ENCODE measurements at places on chromosomes 3 and 15.

DNA sequence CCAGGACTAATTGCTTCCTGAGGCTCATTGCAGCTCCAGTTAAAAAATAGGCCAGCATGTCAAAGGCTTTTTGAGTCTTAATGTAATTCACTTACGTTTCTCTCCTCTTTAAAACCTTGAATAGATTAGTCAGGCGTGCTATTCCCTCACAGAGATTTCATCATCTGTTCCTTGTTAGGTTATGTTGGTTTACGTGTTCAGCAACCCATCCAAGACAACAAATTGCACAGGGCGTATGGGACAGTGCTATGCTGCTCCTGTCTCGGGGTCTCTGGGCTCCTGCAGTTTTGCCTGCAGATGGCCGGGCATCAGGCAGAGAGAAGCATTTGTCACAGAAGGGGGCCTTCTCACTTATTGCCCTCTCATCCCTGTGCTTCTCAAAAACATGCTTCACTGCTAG, 117.1 kb downstream of the CHDH start:
- DNase-seq: no peak

DNA sequence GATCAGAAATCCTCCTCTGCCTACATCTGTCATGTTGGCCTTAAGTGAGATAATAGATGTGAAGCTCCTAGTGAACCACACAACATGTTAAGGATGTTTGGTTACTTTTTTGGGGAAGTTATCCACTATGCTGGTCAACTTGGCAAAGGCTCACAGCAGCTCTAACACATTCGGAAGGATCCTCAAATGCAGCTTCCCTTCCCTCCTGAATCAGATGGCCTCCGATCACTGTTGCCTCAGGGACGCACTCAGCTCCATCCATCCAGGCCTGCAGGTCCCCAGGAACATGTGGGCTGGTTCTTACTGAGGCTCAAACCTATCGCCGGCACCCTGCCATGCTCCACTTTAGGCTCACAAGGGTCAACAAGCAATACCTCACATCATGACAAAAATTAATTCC, 67.9 kb downstream of the CORO2B start:
- DNase-seq: no peak

- DNase-seq: no peak
Measured at GRCh38 chr3:187971629-187972028, 182.3 kb upstream of the LPP start.

DNA sequence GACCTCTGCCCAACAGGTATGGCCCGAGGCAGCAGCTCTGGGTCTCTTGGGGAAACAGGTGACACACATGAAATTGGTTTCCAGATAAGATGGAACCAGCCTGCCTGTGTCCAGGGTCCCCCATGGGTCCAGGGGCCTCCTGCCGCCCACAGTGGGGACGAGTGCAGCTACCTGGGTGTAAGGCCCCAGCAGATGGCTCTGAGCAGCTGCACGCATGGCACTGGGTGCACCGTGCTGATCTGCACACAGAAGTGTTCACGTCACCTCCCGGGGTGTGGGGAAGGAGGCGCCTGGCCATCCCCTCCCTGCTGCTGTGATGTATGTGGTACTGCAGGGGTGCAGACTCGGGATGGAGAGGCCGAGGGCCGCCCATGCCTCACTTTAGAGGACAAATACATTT, 63.6 kb downstream of the NIPA2 start:
- no peak for DNase-seq

GRCh38 chr3:172040078-172040980, 951 bp downstream of the FNDC3B start:
- no peak for DNase-seq

GRCh38 chr3:33941804-33942203, 143.4 kb downstream of the PDCD6IP start:
- no peak for DNase-seq

GRCh38 chr3:160885791-160886286, 129.8 kb downstream of the PPM1L start:
- DNase-seq: no peak

DNA sequence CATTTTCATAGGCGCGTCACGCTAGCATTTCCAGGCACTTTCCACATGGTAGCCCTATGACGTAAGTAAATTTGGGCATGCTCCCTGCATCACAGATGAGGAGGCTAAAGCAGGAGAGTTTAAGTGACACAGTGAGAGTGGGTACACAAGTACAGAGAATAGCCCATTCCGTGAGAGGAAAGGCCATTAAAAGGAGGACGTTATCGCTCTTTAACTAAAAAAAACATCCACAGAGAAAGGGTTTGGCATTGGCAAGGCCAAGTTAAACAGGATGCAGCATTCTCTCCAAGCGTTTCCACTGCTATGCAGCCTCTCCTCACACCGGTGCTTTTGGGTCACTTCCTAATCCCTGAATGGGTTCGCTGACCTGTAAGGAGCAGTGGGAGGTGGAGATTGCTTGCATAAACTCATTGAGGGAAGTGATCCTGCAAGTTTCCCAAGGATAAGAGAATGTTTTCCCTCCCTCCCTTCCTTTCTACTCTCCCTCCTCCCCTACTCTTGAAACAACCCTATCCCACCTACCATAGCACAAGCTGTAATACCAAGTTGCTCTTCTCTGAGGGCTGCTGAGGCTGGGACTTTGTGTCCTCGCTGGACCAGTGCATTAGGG, 147.7 kb downstream of the VGLL4 start:
- DNase-seq: no peak

- no peak for DNase-seq
Measured at GRCh38 chr3:5499404-5499803, 311.9 kb downstream of the EDEM1 start.

GRCh38 chr15:40793216-40793989, 13.5 kb upstream of the ZFYVE19 start:
- DNase-seq: no peak

DNA sequence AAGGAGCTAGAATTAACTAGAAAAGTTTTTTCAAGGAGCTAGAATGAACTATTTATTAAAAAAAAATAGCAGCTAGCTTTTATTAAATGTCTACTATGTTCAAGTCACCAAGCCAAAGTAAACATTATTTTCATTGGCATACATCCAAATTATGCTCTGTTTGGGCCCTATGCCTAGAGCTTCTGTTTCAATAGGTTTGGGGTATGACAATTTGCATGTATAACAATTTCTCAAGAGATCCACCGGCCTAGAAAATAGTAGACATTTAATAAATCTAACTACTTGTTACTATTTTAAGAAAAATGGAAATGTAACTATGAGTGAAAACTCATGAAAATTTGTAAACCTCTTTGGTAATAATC, 8.0 kb downstream of the GABRR3 start:
- DNase-seq: no peak

- no peak for DNase-seq
Measured at GRCh38 chr3:100228247-100228646, 32.5 kb upstream of the TBC1D23 start.

DNA sequence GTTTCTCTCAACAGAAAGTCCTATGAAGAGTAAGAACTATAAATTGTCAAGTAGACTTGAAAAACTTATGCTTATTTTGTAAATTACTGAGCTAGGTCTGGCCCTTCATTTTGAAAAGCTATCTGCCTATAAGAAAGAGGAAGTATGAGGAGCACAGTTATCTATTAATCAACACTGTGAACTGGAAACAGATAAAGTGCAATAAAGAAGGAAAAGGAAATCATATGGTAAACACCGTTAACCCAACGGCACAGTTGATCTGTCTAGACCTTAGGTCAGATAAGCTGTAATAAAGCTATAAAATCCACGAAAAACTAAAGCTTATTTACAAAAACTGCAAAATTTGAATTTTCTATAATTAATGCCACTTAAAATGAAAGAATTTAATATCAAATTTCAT, 242.5 kb downstream of the ZBTB20 start:
- DNase-seq: no peak

DNA sequence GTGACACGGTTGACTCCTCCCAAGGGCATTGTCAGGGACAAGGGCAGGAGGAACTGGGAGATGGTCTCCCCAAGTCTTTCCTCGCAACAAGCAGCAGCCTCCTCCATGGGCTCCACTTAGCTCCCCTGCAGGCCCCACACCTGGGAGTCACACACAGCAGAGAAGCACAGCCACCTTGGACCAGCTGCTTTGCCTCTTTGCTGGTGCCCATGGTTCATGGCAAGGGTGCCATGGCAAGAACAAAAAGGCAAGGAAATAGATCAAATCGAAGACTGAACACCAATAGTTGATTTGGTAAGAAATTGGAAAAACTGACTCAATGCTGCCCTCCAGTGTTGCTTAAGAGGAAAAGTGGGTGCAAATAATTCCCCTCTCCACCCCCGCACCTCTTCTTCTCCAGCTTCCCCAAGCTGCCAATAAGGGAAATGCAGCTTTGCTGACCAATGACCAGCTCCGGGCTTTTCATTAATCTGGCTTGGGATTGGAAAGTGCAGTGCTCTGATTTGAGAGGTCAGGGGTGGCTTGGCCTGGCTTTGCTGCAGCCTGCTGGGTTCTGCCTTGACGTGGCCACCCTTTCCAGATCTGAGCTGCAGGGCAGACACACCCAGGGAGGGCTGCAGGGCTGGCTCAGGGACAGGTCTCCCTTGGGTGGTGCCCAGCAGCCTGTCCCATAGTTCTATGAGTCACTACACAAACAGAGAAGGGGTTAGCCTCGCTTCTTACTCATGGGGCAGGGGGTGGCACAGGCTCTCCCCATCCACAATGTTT, 162.0 kb downstream of the KLF13 start:
- no peak for DNase-seq

DNA sequence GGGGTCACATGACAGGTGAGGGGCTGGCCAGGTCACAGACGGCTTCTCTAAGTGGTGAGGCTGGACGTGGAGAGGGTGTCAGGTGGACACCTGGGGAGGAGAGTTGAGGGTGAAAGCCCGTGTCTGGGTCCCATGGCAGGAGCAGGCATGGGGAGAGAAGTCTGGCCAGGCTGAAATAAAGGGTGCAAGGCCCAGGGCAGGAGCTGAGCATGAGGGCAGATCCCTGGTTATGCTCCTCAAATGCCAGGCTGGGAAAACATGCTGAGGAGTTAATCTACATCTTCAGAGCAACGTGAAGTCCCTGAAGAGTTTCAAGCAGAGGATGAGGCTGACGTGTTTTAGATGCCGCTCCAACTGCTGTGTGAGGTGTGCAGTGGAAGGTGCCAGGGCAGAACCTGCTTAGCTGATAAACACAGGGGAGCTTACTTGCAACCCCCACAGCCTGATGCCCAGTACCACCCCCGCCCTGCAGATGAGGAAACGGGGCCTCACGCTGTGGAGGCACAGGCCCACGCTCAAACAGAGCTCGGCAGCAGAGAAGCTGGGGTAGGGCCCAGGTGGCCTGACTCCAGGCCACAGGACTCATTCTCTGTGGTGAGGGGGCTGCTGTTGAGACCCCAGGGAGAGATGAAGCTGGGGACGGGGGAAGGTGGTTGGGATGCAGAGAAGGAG, 40.5 kb downstream of the HCN4 start:
- no peak for DNase-seq

DNA sequence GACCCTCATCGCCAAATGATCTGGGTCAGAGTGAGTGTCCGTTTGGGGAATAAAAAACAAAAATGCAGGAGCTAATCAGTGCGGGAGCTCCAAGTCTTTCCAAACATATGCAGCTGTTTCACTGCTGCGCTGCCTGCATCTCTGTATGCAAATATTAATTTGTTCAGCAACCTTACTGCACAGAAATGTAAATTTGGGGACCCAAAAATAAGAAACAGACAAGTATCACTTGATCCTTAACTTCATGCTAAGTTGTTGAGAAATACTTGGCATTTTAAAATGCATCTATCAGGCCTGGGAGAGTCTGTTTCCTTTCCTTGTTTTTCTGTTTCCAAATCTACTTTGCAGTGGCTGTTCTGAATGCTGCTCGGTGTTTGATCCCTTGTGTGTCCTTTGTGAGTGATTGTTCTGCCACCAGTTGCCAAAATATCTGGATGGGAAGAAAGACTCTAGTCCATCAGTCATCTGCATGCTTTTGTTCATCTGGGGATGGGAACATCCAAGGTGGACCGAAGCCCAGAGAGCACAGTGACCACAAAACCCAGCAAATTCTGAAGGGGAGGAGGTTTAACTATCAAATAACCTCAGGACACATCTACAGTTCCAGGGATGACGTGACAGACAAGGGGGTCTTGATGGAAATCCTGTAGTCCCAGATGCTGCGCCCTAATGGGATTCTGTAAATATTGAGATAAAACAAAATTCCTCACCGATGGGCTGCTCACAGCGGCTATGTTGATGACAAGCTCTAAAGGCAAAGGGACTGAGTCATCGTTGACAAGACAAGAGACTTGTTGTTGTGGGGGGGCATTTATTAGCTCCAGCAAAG, 199.5 kb upstream of the WNT5A start:
- no peak for DNase-seq

DNA sequence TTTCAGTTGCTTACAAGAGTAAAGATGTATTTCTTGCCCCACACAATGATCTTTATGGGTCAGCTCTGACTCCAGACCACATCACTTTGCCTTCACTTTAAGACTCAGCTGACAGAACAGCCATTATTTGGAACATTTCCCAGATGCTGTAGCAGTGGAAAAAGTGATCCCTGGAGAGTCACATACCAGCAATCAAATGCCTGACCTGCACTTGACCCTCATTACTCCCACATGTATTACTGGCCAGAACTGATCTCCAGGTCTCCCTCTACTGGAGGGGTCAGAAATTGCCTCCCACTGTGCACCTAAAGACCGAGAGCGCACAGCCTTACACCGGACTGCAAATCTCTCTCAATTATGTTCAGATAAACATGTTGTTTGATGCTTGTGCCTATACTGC, 88.6 kb upstream of the ZNF385D start:
- DNase-seq: no peak

DNA sequence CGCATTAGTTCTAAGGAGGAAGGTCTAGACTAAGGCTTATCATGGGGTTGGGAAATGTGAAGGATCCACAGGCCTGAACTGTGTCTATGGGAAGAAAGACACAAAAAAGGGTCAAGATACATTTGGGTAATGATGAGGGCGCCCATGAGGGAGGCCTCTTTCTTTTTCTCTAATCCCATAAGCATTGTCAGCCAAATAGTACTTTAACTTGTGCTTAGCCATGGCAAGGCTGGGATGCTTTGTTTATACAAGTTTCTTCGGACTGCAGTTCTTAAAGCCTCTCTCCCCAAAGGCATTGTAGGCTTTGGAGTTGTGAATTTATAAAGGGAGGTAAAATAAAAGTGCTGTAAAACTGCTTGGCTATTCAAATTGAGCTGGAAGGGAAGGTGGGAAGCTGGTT, 23.4 kb downstream of the ARMC8 start:
- no peak for DNase-seq

Measured in stimulated activated CD4-positive, alpha-beta T cell treated with anti-CD3 and anti-CD28 coated beads, Interleukin-1b, Interleukin-23, amount 100 ng/mL, for 1 hour (primary cell).